Fibroblast of lung (primary cell): ENCODE measurements at places on chromosomes 2 and 18. TPM values are rescaled to one million over a fixed set of nuclear protein-coding genes. Genes with fewer than 3 reads are reported as not detected.

DNA sequence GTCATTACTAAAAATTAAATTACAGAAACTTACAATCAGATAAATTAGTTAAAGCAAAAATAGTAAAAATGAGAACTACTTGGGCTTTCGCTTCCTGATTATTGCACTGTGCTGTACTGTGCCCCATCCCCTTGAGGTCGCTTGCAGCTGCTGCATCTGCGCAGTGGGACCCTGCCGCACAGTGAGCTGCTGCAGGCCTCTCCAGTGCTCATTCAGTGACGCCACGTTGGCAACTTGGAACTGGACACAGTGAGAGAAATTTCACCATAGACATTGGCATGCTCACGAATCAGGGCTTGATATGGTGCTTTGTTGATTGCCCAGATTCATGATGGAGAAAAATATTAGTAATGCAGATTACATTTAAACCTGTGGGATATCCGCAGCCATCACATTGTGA, 290.8 kb upstream of the MYT1L start:
- H3K27me3 ChIP-seq, result no peaks in the 10 kb centered on the region
- no peak overlapping the region for H3K27ac ChIP-seq
- no peaks in the 10 kb centered on the region for H3K4me1 ChIP-seq
- no peaks in the 10 kb centered on the region for H3K36me3 ChIP-seq

- H3K27ac ChIP-seq, result no peak overlapping the region
- H3K4me1 ChIP-seq, result no peaks in the 10 kb centered on the region
- H3K36me3 ChIP-seq, result no peaks in the 10 kb centered on the region
- H3K27me3 ChIP-seq, result no peaks in the 10 kb centered on the region
Observed at GRCh38 chr2:24546669-24547068, 55.6 kb downstream of the NCOA1 start.

GRCh38 chr2:138640921-138641676, 139.1 kb downstream of the NXPH2 start:
- no peaks in the 10 kb centered on the region for H3K27me3 ChIP-seq
- DNase-seq, result no peak
- H3K4me1 ChIP-seq, result no peaks in the 10 kb centered on the region
- H3K36me3 ChIP-seq, result no peaks in the 10 kb centered on the region
- H3K4me3 ChIP-seq, result no peak overlapping the region

Gene FRZB
- 1.4 and 1.5 TPM in 2 replicates for polyA plus RNA-seq

DNA sequence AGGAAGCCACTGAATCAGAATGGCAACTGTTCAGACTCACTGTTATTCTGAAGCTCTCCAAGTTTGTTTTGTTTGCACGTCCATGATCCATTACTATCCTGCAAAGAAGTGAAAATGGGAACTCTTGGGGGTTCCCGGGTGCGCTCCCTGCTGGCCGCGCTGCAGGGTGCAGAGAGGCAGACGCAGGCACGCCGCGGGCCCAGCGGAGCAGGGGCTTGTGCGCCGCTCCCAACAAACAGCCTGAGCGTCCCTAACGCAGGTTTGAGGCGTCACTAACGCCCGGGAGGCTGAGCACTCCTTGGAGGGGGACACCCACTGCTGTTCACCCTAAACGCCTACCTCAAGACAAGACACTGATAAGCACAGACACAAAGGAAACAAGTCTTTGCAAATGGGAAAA, 14.3 kb upstream of the PIEZO2 start:
- H3K27me3 ChIP-seq, result no peaks in the 10 kb centered on the region
- H3K27ac ChIP-seq, result no peak overlapping the region
- H3K36me3 ChIP-seq, result no peaks in the 10 kb centered on the region
- H3K4me1 ChIP-seq, result no peaks in the 10 kb centered on the region
- DNase-seq, result peak; percentile 28

- no peaks in the 10 kb centered on the region for H3K4me1 ChIP-seq
Observed at GRCh38 chr2:141927536-141927935, 203.3 kb downstream of the LRP1B start.

GRCh38 chr18:25099895-25100294, 252.1 kb downstream of the ZNF521 start:
- DNase-seq, result no peak
- H3K4me1 ChIP-seq, result peaks cover 13% of the 10 kb centered on the region
- peaks cover 1% of the 10 kb centered on the region for H3K36me3 ChIP-seq
- H3K27me3 ChIP-seq, result no peaks in the 10 kb centered on the region

DNA sequence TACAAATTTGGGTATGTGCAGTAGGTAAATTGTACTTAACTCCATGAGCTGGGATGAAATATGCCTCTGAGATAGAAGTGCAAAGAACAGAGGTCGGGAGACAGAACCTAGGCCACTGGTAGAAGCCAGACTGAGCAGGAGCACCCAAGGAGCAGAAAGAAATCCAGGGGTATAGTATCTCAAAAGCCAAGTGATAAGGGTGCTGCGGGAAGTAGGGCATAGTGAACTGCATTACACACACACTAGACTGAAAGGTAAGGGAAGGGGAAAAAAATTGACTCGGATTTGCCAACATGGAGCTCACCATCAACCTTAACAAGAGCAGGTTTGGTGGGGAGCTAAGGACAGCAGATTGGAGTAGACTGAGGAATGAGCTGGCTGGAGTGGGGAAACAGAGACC, 89.3 kb upstream of the TMEM247 start:
- H3K36me3 ChIP-seq, result peaks cover 10% of the 10 kb centered on the region
- no peak for DNase-seq
- no peaks in the 10 kb centered on the region for H3K27me3 ChIP-seq
- H3K27ac ChIP-seq, result no peak overlapping the region

GRCh38 chr2:21461754-21462240, 338.0 kb downstream of the TDRD15 start:
- H3K4me1 ChIP-seq, result peaks cover 3% of the 10 kb centered on the region
- H3K36me3 ChIP-seq, result no peaks in the 10 kb centered on the region
- H3K27ac ChIP-seq, result no peak overlapping the region
- no peak overlapping the region for H3K4me3 ChIP-seq
